ENCODE measurements at places on chromosomes 4 and X.

DNA sequence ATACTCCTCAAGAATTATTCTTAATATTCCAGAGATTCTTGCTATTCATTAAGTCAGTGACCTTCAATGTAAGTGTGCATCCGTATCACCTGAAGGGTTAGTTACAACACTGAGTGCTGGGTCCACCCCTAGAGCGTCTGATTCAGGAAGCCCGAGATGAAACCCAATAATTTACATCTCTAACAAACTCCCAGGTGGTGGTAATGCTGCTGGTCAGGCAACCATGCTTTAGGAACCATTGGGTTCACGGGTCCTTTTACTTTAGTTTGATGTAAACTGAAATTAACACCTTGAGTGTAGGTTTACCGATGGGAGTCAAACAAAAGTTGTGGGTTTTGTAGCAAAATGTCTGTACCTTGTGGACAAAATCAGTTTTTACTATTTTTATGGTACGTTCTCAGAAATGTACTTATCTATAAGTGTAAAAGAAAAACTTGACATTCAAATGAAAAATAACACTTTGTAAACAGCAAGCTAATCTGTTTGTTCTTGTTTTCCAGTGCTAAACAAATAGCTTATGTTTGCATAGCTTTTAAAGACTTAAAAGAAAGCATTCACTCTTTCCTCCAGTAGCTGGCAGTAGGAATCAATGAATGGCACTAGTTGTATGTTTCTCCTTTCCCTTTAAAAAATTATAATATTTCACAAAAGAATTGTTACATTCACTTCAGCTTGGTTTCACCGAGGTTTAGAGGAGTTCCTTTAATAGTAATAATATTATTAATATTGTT, 32.7 kb downstream of the ACE2 start:
- DNase-seq = no peak

DNA sequence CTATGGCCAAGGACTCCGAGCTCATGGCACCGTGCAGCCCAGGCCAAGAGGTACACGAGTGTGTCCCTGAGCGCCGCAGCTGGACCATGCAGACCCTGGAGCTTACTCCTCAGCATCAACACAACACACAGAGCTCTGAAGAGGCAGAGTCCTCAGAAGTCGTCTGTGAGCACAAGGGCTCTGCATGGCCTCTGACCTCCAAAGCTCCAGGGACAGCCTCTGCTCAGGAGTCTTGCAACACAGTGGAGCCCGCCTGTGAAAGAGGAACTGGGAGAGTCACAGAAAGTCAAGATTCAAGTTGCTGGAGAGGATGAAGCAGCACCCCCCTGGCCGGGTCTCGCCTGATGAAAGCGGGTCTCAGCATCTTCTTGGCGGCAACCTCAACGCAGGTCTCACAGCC, 2.9 kb downstream of the LRPAP1 start:
- peak; percentile 3 for DNase-seq

- no peak for DNase-seq
Observed at GRCh38 chrX:73683236-73683859, 120.4 kb downstream of the CHIC1 start.

DNA sequence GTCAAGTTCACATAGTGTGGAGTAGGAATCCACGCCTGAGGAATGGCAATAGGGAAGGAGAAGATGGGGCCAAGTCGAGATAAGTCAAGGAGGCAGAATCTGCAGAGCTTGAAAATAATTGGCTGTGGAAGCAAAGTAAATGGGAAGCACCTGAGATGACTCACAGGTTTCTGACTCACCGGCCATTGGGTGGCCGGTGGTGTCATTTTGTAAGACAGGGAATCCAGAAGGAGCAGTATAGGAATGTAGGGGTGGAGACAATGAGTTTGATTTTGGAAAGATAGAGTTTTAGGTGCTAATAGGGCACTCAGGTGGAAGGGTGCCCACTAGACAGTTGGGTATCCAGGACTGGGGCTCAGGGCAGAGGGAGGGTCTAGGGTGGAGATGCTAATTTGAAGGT, 201.0 kb upstream of the MAMLD1 start:
- no peak for DNase-seq

- no peak for DNase-seq
Observed at GRCh38 chr4:107689912-107690587, 30.0 kb downstream of the PAPSS1 start.

GRCh38 chr4:10050261-10050661, 29.0 kb upstream of the SLC2A9 start:
- DNase-seq = no peak

GRCh38 chr4:113273721-113274220, 224.3 kb downstream of the ANK2 start:
- no peak for DNase-seq
